NCI-H774 (cell line): ENCODE measurements at places on chromosomes 13 and 19.

- no peak for DNase-seq
Measured at GRCh38 chr13:18943721-18944391, 237.8 kb downstream of the TUBA3C start.

DNA sequence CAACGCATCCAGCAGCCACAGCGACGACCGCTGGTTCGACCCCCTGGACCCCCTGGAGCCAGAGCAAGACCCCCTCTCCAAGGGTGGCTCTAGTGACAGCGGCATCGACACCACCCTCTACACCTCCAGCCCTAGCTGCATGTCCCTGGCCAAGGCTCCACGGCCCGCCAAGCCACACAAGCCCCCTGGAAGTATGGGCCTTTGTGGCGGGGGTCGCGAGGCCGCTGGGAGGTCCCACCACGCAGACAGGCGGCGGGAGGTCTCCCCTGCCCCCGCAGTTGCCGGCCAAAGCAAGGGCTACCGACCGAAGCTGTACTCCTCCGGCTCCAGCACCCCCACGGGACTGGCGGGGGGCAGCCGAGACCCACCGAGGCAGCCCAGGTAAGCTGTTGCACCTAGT is 59.5 kb downstream of the DPF1 start:
- DNase-seq: no peak

GRCh38 chr13:77678691-77679235 is 18.7 kb upstream of the SLAIN1 start:
- DNase-seq: no peak

DNA sequence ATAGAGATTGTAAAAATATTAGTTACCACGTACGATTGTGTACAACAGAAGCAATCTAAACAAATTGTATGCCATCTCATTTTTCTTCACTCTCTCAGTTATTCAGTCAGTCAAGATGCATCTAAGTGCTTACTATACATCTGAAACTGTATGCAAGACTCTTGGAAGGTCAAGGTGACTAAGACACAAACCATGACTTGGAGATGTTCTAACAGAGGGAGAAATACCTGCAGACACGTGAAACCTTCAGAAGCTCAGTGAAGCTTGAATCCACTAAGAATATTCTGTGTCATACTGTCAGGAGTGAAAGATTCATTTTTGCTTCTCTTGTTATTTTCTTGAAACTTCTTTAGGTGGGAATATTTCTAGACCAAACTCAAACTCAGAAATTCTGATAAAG is 365.4 kb downstream of the ITGBL1 start:
- DNase-seq: no peak

- no peak for DNase-seq
Measured at GRCh38 chr19:13117176-13117771, 734 bp upstream of the TRMT1 start.

DNA sequence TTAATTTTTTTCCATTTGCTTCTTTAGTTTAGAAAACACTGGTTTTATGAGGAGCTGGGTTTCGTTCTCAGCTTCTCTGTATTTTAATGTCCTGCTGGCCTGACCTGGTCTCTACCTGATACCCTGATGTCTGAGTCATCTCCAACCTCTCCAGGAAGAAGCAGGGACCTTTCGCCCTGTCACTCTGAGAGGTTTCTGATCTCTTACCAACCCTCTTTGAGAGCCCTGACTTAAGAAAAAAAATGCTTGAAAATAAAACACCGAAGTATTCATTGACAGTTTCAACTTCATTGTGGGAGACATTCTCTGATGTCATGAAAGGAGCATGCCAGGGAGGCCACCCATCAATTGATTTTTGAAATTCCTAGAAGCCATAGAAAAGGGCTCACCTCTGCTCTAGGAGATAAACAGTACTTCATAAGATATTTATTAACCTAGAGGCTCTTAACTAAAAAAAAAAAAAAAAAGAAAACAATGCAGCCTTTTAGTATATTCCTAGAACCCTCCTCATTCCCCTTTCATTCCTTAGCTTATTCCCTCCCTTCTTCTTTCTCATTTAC is 234.8 kb downstream of the ENOX1 start:
- DNase-seq: no peak

- peak; percentile 66 for DNase-seq
Measured at GRCh38 chr13:106619688-106620555, 52.0 kb upstream of the ARGLU1 start.

DNA sequence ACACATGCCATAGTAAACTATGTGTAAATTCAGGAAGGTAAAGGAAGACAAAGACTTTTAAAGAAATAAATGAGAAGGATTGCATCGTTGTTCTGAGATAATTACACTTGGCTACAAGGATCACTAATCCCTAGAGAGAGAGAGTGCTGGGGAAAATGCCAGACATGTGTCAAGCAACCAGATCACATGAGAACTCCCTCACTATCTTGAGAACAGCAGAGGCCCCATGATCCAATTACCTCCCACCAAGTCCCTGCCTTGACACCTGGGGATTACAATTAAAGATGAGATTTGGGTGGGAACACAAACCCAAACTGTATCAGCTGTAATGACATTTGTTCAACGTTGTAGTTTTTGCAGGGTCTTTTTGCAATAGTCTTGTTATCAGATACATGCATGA is 1600.9 kb upstream of the MIR17HG start:
- no peak for DNase-seq

- no peak for DNase-seq
Measured at GRCh38 chr19:990119-990571, 6.0 kb downstream of the WDR18 start.

GRCh38 chr19:33795370-33796163 is 1.1 kb upstream of the KCTD15 start:
- DNase-seq: peak; percentile 55

DNA sequence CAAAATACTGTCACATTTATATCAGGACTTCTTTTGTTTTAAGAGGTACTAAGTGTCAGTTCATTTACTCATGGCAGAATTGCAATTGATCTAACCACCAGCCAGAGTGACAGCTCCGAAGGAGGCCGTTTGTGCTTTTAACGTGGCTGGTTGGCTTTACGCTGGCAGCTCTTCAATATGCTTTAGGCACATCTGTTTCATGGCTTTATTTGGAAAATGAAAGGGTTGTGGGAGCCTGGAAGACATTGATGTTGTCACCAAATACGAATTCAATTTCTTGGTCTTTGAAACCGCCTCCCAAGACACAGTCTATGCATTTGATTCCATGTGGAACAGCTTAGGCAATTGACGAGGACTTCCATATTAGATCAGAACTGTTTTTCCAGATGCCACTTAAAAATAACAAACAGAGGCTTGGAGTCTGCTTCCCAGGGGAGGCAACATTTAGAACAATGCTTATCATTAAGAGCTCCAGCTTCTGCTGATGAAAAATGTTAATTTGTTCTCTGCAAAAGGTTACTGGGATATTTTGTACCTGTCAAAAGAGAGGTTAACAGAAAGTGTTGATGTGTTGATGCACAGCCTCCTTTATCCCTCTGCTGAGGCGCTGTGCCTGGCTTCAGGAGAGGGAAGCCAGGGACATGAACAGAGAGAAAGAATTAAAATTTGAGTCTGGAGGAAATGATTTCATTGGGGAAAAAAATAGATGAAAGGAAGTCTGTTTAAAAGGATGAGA is 64.0 kb upstream of the TNFRSF19 start:
- no peak for DNase-seq

- DNase-seq: no peak
Measured at GRCh38 chr13:20053016-20053415, 94.5 kb downstream of the ZMYM2 start.

DNA sequence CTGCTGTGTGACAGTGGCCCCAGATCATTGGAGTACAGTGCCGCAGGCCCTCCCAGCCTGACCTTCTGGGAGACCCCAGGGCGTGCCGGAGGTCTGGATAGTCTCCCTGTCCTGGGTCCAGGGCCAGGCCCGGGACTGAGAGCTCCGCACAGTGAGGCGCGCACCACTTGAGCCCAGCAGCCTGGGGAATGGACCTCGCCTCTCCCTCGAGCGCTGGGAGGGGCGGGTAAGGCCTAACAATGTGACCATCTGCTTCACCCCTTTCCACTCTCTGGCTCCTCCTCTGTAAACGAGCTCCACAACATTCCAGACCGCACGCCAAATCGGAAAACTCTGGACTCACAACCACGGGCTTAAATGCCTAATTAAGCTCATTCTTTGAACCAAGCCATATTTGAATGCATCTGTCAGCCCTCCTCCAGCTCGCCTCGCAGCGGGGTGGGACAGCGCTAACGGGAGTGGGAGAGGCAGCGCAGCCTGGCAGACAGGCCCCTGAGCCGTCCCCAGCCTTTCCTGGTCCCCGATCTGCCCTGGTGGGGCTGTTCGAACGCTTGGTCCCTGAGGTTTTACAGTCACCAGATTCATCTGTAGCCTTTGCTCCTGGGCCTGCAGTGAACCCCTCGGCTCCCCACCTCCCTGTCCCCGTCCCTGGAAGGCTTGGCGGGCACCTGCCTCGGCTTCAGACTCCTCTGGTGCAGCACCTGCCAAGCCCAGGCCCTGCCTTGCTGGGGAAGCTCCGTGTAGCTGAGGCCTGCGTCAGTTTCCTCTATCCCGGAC is 120.7 kb upstream of the VSTM2B start:
- DNase-seq: peak; percentile 70

DNA sequence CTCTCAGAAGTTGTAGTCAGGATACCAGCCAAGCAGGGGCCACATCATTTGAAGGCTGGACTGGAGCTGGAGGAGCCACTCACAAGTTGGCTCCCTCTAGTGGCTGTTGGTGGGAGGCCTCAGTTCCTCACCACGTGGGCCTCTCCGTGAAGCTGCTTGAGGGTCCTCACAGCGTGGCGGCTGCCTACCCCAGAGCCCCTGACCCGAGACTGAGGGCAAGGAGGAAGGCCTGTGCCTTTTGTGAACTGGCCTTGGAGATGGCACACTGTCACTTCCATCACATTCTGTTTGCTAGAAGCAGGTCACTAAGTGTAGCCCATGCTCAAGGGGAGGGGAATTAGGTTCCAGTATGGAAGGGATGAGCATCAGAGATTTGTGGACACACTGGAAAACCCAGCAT is 14.6 kb downstream of the GNA11 start:
- DNase-seq: peak; percentile 21

- no peak for DNase-seq
Measured at GRCh38 chr19:31448221-31448657, 99.0 kb upstream of the TSHZ3 start.

- no peak for DNase-seq
Measured at GRCh38 chr19:38152461-38153379, 71.3 kb downstream of the DPF1 start.

DNA sequence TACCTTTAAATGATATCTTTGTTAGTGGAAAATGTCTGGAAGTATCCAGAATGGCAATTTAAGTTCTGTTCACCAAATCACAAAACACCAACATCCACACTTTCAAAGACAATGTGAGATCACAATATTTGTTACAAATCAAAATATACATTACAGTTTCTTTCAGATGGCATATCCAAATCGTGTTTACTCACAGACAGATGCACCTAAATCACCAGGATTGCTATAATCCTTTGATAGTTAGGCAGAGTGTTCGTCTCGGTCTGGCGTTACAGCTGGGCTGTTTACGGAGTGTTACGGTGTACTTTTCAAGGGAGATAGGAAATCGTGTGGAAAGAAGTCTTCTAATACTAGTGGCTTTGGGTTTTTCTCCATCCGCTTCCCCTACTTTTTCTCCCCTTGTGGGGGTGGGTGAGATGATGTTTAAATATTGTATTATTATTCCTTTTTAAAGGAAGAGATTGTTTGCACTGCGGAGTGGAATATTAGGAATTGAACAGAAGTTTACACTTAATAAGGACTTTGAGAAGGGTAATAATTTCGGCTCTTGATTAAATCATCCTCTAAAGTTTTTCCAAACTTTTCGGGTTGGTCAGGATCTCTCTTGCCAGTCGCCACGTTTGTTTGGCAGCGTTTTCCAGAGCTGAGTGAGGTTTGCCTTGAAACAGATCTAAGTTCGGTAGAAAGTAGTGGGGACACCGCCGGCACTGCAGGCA is 1.8 kb downstream of the MAB21L1 start:
- no peak for DNase-seq

GRCh38 chr19:38183251-38183897 is 40.6 kb downstream of the DPF1 start:
- DNase-seq: no peak

GRCh38 chr19:28948566-28948965 is 264.4 kb downstream of the UQCRFS1 start:
- no peak for DNase-seq

GRCh38 chr19:14889994-14890642 is 4.2 kb upstream of the OR7A17 start:
- DNase-seq: no peak

DNA sequence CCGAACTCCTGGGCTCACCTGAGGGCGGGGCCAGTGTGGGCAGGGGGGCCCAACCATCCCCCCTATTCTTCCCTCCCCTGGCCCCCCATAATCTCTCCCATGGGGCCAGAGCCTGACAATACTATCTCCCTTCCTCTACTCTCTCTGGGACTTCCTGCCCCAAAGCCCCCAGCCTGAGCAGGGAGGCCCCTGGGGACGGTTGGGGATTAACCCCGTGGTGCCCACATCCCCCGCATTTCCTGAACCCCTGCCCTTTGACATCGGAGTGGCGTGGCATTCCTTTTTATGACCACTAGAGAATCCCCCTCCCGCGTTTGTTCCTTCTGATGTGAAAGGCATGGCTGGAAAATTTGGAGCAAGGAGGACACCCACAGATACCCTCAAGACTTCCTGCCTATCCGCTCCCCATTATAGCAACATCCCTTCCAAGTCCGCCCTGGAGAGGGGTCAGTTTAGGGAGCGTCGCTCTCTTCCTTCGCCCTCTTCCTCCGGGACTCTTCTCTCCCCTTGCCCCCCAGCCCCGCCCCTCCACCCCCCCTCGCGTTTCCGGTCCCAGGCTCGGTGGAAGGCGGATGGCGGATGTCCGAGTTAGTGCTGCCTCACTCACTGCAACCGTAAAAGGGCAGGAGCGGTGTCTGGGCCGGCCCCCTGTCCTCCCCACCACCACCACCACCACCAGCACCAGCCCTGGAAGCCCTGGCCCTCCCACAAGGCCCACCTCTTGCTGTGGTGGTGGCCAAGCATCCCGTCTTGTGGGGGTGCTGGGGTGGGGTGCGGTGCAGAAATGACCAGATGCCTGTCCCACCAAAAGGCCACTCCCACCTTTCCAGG is 1.8 kb downstream of the VASP start:
- DNase-seq: peak; percentile 8

DNA sequence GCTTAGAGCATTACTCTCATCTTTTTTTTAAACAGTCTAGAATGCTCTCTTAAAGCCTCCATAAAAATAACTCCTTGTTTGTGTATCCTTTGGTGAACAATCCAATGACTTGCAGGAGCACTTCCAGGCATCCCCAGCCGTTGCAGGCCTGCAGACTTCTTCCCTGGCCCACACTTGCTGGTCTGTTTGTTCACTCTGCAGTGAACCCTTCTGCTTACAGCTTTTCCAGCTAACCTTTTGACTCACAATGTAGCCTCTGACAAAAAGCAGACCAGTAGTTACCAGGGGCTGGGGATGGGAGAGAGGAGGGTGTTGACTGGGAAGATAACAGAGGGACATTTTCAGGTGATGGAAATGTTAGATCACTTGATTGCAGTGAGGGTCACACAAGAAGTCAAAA is 9.1 kb downstream of the GPR42 start:
- DNase-seq: no peak
